ENCODE measurements at places on chromosomes 3 and 15. TPM values are rescaled to one million over a fixed set of nuclear protein-coding genes. Genes with fewer than 3 reads are reported as not detected.

The CPB1 gene
- 6.9 TPM for total RNA-seq

The USP8 gene
- total RNA-seq = 65.1 TPM

The CFAP100 gene
- not detected for total RNA-seq

The TIGIT gene
- 1.7 TPM for total RNA-seq

The PLXNA1 gene
- total RNA-seq = 53.5 TPM

The CACNA1D gene
- 47.2 TPM for total RNA-seq

The NR1I2 gene
- total RNA-seq = not detected

The SLC6A6 gene
- total RNA-seq = 54.3 TPM

The GPR156 gene
- 0.09 TPM for total RNA-seq

The CTXN2 gene
- not detected for total RNA-seq

The GCNT3 gene
- 1.1 TPM for total RNA-seq

GRCh38 chr3:154749514-154749913 is 319.5 kb upstream of the GPR149 start:
- no peak for DNase-seq

DNA sequence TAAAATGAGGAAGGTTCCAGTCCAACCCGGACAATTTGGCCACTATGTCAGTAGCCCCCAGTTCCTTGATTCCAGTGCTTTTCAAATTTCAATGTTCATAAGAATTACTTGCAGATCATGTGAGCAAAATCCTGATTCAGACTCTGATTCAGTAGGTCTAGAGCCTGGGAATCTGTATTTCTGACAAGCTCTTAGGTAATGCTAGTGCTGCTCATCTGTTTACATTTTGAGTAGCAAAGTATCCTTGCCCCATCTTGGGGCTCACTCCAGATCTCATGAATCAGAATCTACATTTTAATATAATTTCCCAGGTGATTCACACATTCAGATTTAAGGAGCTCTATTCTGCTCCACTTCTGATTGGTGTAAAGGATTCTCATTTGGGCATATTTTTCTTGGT is 142.0 kb downstream of the NAALADL2 start:
- DNase-seq = no peak

GRCh38 chr3:42367903-42368302 is 42.5 kb downstream of the LYZL4 start:
- DNase-seq = no peak

- DNase-seq = peak; percentile 29
These were observed 22.2 kb downstream of the SEMA3G start for GRCh38 chr3:52422669-52423068.

DNA sequence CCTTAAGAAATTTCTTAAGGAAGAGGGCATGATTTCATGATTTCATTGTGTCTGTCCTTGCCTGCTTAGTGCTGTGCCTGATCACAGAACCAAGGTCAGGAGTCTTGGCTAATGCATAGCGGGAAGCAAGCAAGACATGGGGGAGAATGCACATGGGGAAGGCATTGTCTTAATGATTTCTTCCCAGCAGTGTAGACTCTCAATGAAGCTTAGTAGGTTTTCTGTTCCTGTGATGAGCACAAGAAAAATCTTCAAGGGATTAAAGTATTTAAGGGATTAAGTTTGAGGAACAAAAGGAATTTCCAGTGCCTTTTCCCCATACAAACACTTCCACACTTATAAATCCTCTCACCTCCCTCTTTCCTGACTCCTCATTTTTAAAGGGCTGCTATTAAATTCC is 46.9 kb upstream of the SEMA6D start:
- DNase-seq = no peak

- DNase-seq = no peak
These were observed 13.5 kb downstream of the SOX2 start for GRCh38 chr3:181725131-181725731.

DNA sequence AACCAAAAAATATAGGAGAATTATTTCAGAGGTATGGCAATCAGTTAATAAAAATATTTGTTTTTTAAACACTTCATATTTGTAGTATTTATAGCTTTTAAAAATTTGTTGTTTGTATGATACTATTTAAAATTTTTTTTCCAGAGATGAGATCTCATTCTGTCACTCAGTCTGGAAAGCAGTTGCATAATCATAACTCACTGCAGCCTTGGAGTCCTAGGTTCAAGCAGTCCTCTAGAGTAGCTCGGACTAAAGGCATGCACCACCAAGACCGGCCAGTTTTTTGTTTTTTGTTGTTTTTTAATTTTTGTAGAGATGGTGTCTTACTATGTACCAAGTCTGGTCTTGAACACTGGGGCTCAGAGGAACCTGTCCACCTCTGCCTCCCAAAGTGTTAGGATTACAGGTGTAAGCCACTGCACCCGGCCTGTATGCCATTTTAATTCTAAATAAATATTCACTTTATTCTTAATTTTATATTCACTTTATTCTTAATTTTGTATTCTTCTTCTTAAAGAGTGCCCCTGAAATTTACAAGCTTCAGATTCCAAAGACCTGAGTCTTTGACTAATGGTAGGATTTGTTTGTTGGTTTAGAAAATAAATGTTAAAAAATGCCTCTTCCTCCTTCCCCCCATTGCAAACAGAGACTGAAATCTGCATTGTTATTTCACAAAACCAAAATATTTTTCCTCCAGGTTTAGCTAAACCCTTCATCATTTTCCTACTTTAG is 9.4 kb downstream of the TGFBR2 start:
- DNase-seq = no peak

- DNase-seq = no peak
These were observed 27.6 kb upstream of the LIMD1 start for GRCh38 chr3:45566951-45567411.

GRCh38 chr3:147410116-147410525 is 956 bp downstream of the ZIC1 start:
- no peak for DNase-seq

DNA sequence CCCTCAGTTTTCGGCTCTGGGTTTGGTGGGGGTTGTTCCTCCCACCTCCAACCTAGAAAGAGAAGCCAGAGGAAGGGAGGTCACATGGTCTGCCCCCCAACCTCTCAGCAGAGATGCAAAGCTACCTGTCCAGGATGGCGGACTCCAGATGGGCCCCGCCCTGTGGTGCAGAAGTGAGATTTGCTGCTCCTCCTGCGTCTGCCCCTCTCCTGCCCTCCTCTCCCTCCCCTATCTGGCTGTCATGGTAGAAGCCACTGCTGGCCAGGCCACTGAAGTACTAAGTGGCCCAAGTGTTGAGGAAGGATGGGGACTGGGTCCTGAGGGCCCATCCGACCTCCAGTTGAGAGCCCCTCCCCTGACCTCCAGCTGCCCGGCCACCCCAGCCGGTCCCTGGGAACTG is 2.1 kb upstream of the SEMA3B start:
- DNase-seq = no peak

DNA sequence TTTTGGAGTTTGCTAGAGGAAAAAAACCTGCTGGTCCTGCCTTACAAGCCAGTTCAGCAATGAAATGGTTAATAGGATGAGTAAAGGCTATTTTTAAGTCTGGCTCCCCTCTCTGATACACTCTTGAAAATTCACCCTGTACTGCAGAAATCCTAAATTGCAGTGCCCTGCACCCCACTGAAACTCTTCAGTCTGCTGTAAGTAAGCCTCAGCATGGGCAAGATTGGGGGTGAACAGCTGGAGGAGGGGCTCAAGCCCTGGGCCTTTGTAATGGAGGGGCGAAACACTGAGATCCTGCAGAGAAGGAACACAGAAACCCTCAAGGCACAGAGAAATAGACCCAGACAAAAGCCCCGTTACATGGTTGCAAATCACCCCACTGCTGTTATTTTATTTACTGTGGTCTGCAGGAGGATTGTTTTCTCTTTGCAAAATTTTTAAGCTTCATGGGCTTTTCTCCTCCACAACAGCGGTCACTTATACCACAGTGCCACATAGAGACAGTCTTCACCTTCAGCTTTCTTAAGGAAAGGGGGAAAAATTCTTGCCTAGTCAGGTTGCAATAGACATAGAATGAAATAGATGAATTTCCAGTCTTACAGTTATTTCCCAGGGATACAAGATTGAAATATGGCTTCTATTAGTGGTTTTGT is 45.0 kb downstream of the SOX2 start:
- DNase-seq = no peak

GRCh38 chr3:146655333-146655996 is 50.3 kb upstream of the PLSCR5 start:
- DNase-seq = no peak

- DNase-seq = no peak
These were observed 11.0 kb downstream of the SCAPER start for GRCh38 chr15:76894174-76894573.

GRCh38 chr3:126765187-126766069 is 61.4 kb downstream of the CHCHD6 start:
- no peak for DNase-seq

- DNase-seq = no peak
These were observed 498.0 kb downstream of the TBL1XR1 start for GRCh38 chr3:176699288-176699687.

- no peak for DNase-seq
These were observed 730 bp upstream of the RORA start for GRCh38 chr15:61229883-61230180.

- DNase-seq = no peak
These were observed 26.6 kb upstream of the HES1 start for GRCh38 chr3:194109192-194109863.

GRCh38 chr15:40002295-40002694 is 36.7 kb downstream of the SRP14 start:
- DNase-seq = no peak

DNA sequence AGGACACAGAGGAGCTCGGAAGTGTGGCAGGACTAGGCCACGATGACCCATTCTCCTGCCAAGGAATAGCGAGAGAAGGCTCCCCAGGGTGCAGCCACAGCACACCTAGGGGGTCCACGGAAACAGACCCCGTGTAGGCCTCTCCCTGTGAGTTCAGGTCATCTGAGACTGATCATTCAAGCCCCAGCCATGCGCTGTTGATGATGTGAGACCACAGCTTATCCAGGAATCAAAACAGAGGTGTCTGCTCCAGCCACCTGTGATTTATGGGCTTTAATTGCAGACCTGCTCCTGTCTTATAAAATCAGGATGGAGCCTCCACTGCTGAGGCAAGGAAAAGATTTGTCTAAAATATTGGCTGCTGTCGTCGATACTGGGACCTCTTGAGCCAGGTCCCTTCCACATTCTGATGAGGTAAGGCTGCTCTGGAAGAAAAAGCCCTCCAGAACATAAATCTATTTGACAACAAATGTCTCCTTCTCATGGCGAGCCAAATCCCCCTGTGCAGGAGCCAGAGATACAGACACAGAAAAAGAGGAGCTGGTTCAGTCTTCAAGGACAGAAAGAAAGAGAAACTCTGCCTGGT is 186.7 kb downstream of the TJP1 start:
- no peak for DNase-seq

DNA sequence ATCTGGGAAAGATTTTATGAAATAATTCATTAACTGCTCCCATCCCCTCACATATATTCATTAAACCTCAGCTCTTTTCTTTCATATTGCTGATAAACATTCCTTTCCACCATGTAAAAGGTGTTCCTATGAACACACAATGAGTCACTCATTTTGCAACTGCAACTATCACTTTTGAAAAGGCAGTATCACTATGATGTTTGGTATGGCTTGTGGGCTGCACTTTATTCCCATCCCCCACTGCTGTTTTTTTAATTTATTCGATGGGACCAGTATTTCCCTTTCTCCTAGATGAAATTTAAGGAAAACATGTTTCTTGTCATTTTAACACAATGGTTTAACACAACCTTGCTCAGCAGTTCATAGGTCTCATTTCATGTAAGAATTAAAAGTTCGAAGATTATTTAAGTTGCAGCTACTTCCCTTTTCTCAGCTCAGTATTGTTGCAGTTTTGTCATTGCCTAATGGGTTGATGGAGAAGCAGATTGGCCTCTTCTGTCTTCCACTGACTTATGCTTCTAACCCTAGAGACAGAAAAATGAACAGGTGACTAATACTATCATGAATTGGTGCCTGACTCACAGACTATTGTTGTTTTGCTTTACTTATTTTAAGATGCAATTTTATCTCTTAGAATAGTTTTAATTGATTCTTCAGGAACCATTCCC is 280.3 kb downstream of the ZPLD1 start:
- no peak for DNase-seq

DNA sequence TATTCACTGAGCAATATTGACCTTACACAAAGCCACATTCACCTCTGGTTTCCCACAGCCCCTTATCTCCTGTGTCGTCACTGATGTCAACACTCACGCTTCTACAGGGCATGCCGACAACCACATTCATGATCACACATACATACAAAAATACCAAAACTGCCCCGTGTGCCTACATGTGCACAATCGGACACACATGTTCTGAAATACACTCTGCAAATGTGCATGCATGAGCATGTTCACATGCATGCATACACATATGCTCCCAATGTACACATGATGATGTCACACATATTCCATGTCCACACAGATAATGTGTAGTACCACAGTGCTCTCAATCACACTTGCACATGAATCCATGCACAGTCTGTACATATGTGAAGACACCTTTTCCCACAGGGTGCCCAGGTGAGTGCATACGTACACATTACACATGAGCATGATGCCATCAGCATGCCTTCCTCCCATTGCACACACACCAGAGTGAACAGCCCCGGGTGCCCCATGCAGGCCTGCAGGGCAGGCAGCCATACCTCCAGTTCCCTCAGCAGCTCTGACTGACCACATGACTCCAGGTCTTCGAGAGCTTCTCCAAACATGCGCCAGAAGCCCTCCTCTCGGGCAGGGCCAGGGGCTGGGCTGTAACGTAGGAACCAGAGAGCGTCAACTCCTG is 37.0 kb downstream of the GRIP2 start:
- DNase-seq = no peak

DNA sequence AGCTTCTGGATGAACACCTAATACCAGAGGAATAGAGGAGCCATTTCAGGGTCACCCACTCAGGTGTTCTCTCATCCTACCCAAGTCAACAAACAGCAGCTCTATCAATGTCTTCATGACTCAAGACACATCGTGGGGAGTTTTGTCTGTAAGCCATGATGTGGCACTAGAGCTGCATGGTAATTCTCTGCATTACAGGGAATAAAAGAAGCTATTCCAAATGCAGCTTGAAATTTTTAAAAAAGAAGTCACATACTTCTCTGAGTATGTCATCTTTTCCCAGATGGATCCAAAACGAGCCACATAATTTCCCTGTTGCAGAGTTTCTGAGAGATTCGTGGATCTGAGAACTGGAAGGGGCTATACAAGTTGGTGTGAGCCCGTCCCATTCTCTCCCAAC is 6.1 kb upstream of the THSD4 start:
- no peak for DNase-seq

DNA sequence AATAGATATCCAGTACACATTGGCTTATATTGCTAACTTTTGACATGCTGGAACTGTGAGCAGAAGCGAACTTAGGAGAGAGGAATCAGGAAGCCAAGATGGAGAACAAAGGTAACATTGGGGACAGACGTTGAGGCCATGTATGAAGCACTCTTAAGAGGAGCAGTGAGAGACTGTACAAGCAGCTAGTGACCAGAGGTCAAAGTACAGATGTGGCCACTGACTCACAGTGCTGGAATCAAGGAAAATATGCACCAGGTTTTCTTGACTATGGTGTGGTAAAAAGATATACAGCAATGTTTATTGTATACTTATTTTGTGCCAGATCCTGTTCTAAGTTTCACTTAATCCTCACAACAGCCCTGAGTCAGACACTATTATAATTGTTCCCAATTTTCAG is 2.0 kb upstream of the IL20RB start:
- DNase-seq = no peak
